ENCODE measurements at places on chromosomes 4 and X.

DNA sequence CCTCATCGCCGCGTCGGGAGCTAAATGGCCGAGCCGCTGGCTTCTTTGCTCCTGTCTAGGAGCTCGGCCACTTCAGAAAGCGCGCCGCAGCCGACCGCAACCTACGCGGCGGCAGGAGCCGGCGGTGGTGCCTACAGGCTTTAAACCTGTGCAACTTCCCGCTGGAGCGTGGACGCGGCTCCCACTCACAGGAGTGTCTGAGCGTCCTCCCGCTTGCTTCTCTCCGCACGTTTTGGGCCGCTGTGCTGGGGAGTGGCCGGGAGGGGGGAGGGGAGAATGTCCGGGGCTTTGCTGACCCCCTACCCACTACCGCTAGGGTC is 1.0 kb downstream of the NHSL2 start:
- DNase-seq, result no peak

DNA sequence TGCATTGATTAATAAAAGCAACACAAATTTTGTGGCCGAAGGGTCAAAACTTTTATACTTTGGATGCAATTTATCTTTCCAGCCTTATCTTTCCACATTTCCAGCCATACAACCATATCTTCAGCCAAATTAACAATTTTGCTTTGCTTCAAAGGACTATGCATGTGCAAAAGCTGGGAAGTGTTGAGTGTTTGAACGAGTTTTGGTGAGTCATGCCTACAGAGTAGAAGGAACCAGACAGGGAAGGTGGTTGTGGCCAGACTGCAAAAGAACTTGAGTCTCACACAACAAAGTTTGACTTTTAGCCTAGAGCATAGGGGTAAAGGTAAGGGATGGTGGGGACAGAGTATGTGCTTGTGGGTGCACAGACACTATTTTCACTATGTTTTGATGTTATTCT is 53.0 kb upstream of the GABRA2 start:
- no peak for DNase-seq

GRCh38 chr4:69323284-69323683 is 43.0 kb downstream of the UGT2B28 start:
- no peak for DNase-seq

DNA sequence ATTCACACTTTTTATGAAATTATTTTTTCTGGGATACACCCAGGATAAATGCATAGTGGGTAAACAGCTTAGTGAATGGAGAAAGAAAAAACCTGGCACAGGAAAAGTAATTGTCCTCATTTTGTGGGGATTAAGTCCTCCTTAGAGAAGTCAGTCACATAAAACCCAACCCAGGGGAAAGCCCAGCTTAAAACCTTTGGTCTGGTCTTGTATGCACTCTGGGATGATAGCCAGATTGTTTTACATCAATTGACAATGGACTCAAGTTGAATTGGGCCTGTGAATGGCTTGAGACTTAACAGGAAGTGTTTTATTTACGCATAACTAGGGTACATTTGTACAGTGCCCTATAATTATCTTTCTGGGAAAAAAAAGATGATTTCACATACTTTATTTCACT is 561.3 kb upstream of the GRIA3 start:
- no peak for DNase-seq

DNA sequence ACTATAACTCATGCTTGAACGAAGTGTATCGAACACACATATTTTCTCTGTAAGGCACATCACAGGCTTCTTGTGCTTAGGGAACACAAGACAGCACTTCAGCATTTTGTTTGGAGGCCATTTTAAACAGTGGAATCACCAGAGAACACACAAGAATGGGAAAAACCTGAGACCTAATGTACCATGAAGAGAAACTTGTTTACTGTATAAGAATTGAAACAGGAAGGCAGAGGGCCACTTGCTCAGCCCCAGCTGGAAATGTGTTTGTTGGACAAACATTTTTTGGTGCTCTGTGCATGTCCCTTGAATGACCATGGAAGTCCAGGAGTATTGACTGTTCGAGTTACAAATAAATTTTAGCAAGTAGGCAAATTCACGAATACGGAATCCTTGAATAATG is 47.5 kb downstream of the RAPGEF2 start:
- no peak for DNase-seq

- DNase-seq, result no peak
Measured at GRCh38 chrX:134324359-134324758, 87.4 kb downstream of the CCDC160 start.

- DNase-seq, result no peak
Measured at GRCh38 chr4:153814789-153815188, 25.9 kb upstream of the SFRP2 start.

DNA sequence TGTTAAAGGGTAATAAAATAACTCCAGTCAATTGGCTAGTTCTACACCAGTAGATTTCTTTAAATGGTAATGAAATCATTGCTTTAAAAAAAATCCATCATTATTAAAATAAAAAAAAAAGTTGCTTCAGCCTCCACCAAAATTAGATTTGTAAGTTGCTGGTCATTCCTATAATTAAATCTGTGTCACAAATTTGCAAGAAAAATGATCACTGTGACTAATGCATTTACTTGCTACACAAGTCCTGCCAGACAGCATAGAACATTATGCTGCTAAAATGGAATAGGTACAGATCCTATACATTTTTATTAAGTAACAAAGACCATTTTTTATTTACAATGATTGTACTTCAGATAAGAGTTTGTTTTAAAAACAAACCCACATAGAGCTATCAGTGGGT is 85.8 kb downstream of the SLC10A7 start:
- DNase-seq, result no peak

GRCh38 chr4:68360231-68360968 is 10.5 kb upstream of the YTHDC1 start:
- no peak for DNase-seq

DNA sequence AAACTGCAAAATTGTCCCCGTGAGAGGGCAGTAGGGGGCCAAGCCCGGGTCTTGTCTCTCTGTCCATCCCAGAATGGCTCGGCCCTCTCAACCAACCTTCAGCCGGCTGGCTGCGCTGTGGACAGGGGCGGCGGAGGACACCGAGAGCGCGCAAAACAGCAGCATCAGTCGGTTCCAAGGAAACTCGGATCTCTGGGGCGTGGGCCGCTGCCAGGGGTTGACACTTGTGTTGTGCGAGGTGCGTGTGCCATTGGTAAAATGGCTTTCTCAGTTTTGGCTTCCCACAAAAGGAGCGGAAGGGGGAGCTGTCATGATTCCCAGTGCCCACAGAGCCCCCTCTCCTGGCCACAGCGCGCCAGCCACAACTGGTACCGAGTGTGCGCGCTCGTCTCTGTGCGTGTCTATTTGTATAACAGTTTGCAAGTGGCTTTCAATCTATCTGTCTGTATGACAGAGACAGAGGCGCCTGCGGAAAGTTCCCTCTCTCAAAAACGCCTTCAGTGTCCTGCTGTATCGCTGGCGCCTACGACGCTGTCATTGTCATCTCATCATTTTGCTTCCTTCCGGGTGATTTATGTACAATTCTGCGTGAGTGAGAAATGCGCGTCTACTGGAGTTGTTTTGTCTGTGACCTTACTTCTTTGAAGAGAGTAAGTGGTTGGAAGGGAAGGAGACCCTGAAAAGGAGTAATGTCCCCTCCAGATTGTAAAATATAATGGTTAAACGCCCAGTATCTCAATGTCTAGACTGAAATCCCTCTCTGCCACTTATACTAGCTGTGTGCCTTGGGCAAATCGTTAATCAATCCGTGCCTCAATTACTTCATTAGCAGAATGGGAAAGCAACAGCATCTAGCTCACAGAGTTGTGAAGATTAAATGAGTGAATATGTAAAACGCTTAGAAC is 1.8 kb downstream of the DKK2 start:
- no peak for DNase-seq

DNA sequence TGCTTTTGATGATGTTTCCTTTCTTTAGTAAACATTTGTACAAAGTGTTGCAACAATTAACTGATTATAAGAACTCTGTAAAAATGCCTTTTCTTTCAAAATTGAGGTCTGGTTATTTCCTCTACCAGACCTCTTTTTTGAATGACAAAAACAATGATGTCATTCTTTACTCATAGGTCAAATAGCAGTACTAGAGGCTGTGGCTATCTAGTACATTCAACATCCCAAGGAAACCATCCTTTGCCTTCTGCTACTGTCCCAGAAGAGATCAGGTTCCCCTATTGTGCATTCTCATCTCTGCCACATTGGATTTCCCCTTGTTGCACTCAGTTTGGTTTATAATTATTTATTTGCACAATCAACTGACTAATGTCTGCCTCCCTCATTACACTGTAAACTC is 19.1 kb upstream of the MAD2L1 start:
- DNase-seq, result no peak

- no peak for DNase-seq
Measured at GRCh38 chr4:74624351-74625151, 169.8 kb downstream of the BTC start.

- no peak for DNase-seq
Measured at GRCh38 chr4:54318904-54319303, 89.8 kb downstream of the PDGFRA start.

DNA sequence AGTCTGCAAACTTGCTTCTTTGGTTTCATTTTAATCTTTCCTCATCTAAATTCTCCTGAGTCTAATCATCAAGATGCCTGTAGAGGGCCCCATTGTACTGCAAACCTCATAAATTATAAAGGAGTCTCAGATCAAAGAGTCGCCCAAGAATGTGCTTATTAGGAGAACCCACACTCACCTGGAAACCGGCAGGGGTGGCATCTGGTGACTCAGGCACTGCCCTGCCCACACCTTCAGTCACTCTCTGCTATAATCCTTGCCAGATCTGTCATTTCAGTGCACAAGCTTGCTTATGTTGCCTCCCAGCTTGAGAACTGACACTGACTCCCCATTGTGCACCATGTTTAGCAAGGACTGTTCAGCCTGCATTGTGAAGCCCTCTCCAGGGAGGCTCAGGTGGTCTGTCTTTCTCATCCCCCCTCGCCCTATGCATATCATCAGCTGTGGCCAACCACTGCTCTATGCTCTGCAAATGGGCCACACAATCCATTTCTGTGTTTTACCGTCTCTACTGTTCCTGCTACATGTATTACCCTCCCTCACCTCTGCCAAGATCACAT is 12.4 kb downstream of the EPGN start:
- DNase-seq, result no peak

DNA sequence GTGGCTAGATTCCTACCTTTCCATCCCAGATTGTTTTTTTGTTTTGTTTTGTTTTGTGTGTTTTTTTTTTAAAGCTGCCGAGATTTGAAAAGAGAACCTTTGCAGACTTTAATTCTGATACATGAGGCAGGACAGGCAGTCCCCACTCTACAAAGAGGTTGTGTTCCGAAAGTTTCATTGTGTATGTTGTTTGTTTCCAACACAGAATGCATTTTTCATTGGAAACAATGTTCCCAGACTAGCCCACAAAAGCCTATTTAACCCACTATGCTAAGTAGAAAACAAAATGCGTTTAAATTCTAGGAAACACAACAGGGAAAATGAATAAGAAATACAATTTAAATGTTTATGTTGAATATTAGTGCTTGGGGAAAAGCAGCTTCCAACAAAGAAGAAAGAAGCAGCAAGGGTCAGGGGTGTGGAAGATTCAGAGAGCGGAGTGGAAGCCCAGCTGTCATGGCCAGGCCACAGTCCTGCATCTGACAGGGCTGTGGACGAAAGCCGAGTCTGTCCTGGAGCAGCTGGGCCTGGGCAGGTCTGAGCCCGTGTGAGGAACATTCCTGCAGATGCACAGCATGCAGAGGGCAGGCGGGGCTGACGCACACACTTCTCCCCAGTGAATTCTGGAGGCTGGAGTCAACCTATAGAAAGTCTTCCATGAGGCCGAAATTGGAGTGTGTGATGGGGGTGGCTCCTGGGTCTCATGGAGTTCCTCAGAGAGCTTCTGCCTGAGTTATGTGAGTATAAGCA is 12.4 kb upstream of the SETD7 start:
- DNase-seq, result no peak

DNA sequence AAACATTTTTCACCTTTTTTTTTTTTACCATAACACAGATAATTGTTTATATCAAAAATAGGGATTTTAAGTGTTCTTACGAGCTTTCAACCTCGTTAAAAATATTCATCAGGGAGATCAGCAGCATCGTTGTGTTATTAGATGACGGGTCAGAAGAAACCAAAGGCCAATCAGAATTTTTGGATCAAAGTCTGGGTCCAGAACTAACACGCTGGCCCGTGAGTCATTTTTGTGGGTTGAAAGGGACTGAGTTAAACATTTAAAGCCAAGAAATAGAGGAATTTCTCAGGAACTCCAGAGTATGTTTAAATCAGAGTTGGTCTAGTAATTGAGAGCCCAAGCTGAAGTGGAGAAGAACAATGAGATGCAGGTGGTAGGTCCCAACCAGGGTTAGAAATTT is 170.8 kb downstream of the TLL1 start:
- no peak for DNase-seq

DNA sequence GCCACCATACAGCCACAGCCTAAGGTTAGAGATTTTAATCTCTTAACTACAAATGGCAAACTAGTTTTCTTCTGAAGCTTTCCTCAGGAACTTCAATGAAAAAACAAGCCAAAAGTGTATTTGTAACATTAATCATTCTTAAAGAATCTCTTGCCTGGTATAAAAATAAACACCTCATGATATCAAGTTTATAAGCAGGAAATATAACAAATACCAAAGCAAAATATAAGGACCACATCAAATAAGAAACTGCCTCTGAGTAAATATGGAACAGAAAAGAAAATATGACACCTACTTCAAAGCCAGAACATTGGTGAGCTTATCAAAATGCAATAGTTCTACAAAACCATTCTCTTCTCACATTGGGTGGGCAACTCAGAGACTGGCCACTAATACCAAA is 89.9 kb downstream of the GPC4 start:
- DNase-seq, result no peak

DNA sequence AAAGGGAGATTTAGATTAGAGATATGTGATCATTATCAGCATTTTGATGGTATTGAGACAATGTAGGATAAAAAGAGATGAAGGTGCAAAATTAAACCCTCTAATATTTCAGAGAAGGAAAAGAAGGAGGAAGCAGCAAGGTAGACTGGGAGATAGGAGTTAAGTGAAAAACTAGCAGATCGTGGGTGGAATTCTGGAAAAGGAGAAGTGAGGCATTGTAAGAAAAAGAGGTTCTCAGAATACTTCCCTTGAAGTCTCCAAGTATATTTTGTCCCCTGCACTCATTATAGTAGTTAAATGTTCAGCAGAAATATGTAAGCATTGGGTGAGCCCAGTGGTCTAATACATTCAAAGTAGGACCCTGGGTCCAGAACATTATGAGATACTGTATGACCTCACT is 30.3 kb downstream of the COPS4 start:
- no peak for DNase-seq

- no peak for DNase-seq
Measured at GRCh38 chr4:107392951-107393350, 327.1 kb downstream of the PAPSS1 start.

DNA sequence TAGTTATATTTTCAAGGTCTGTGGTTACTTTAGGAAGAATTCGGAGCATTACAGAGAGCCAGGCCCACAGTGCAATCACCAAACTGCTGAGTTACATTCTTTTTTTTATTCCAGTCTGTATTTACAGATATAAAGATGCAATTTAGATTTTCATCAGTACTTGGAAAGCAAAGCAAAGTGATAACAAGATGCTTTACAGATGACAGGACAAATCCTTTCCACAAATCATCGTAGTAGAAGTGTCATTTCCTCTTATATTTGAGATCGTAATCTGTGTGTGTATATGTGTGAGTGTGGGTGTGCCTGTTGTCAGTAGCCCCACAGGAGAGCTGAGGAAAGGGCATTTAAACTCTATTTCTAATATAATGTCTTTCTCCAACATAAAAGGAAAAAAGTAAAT is 1893.7 kb downstream of the STIM2 start:
- DNase-seq, result no peak
